ENCODE measurements at places on chromosomes 6 and 20.
A peak's percentile ranks its signal among the peaks of the same experiment; 100 is the strongest.

DNA sequence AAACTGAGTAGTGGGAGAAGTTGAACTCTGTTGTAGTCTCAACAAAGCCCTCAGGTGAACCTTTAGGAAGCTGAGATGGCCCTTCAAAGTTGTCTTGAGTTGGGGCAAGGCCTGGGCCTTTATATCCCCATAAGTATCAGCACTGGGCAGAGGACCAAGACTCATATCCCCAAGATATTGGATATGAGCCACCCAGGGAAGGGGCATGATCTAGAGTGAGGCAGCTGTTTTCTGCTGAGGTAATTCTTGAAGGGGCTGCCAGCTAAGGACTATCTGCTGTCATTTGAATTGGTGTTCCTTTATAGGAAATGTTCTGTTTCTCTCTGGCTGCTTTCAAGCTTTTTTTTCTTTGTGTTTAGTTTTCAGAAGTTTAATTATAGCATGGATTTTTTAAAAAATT is 140.7 kb upstream of the FLRT3 start:
- no peak for DNase-seq

DNA sequence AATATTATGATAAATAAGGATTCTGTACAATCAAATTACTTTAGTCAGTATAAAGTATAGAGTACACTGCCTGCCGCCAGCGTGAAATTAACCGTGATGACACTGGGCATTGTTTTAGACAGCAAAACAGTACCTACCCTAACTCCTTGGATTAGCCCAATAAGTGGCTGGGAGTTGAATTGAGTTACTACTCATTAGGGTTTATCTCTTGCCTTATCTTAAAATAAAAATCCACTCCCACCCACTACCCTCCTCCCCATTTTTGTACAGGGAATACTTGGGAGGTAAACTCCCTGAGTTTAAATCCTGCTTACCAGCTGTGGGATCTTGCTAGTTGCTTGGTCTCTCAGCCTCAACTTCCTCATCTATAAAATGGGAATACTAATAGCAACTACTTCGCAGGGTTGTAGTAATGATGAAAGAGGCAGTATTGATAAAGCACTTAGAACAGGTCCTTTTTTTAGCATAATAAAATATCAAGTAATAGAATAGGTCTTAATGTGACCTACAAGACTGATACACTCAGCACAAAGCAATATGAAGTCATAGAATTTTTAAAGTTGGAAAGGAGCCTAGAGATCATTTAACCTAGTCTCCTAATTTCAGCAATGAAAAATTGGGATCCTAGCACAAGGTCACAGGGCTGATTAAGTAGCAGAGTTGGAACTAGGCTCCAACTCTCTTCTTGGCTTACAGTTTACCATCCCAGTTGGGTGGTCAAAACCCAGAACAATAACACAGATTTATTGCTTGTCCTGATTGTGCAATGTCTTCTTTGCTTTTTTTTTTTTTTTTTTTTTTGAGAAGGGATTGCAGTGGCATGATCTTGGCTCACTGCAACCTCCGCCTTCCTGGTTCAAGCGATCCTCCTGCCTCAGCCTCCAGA is 23.8 kb downstream of the PHACTR2 start:
- DNase-seq, result no peak

DNA sequence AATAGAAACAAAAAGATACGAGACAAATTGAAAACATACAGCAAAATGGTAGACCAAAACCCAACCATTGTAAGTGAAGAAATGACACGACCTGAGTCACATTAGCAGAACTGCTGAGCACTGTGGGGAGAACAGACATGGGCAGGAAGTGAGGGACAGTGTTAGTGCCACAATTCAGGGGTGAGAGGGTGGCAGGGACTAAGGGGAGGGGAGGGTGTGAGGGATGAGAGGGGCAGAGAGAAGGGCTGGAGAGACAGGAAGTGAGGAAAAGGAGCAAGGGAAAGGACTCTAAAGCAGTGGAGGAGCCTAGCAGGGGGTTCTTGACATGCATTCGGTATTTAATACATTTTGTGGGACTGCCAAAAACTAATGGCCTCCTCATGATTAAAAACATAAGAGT is 45.0 kb upstream of the TRIM26 start:
- DNase-seq, result no peak

DNA sequence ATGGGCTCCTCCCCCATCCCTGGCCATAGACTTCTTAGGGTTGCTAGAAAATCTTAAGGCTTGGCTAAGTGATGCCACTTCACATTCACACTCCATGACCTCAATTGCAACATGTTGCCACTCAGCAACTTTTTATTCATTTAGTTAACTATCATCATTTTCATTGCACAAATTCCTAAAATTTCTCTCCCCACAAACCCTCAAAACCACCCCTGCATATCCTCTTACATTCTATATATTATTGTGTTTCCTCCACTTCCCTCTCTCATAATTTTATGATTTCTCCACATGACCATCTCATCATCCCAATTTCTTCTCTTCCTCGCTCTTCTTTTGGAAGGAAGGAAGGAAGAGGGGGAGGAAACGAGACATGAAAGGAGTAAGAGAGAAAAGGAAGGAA is 436.0 kb downstream of the HACE1 start:
- DNase-seq, result no peak

- DNase-seq, result peak; percentile 59
These were observed 135.9 kb downstream of the KHDRBS2 start for GRCh38 chr6:62150048-62150663.

DNA sequence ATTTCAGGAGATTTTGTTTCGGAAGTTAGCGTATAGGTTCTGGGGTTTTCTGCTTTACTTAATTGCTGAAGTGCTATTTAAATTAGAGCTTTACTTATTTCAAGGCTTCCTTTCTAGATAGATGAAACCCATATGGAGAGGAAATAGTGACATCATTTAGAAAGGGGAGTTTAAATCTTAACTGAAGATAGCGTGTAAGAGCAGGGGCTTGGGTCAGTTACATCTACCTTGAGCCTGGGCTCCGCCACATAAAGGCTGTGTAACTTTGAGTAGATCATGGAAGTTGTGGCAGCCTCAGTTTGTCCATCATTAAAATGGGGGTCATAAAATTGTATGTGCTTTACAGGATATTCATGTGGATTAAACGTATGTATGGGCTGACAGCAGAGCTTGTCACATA is 4.7 kb downstream of the CDS2 start:
- no peak for DNase-seq

DNA sequence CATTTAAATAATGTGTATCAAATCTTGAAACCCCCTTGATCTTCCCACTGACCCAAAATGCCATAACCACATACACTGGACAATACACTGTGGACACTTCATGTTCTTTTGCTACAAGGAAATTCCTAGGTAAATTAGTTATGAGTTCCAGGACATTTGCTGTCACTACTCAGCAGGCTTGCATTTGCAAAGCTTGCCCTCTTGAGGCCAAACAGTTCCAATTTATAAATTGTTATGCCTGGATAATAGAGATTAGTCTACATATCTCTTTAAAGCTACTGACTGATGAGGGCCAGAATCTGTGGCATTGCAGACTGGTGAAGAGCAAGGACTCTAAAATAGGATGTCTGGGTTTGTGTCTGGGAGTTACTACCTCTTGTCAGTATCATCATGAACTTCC is 17.4 kb upstream of the RAB32 start:
- no peak for DNase-seq

- no peak for DNase-seq
These were observed 50.8 kb downstream of the FAM50B start for GRCh38 chr6:3899970-3900439.

DNA sequence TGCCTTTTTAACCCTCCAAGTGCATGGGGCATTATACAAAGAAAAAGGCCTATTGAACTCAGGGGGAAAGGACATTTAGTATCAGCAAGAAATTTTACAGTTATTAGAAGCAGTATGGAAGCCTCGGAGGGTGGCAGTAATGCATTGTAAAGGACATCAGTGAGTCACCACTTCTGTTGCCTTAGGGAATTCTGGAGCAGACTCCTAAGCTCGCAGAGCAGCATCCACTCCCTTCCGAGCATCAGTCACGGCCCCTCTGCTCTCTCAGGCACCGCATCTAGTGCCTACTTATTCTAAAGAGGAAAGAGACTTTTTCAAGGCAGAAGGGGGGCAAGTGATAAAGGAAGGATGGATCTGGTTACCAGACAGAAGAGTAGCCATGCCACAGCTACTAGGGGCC is 296.5 kb downstream of the RNGTT start:
- DNase-seq, result no peak

All from globus pallidus (tissue), 1 donor.